ENCODE measurements at places on chromosomes 13 and 19. TPM values are rescaled to one million over a fixed set of nuclear protein-coding genes. Genes with fewer than 3 reads are reported as not detected.

- H3K4me1 ChIP-seq: no peaks in the 10 kb centered on the region
- no peak overlapping the region for H3K4me3 ChIP-seq
- no peak overlapping the region for H3K27ac ChIP-seq
Observed at GRCh38 chr13:94459116-94459515, 20.4 kb downstream of the DCT start.

- DNase-seq: no peak
- peak overlapping the region; percentile 27 for H3K27ac ChIP-seq
- peaks cover 26% of the 10 kb centered on the region for H3K4me1 ChIP-seq
Observed at GRCh38 chr13:99339230-99339721, 32.1 kb upstream of the GPR183 start.

DNA sequence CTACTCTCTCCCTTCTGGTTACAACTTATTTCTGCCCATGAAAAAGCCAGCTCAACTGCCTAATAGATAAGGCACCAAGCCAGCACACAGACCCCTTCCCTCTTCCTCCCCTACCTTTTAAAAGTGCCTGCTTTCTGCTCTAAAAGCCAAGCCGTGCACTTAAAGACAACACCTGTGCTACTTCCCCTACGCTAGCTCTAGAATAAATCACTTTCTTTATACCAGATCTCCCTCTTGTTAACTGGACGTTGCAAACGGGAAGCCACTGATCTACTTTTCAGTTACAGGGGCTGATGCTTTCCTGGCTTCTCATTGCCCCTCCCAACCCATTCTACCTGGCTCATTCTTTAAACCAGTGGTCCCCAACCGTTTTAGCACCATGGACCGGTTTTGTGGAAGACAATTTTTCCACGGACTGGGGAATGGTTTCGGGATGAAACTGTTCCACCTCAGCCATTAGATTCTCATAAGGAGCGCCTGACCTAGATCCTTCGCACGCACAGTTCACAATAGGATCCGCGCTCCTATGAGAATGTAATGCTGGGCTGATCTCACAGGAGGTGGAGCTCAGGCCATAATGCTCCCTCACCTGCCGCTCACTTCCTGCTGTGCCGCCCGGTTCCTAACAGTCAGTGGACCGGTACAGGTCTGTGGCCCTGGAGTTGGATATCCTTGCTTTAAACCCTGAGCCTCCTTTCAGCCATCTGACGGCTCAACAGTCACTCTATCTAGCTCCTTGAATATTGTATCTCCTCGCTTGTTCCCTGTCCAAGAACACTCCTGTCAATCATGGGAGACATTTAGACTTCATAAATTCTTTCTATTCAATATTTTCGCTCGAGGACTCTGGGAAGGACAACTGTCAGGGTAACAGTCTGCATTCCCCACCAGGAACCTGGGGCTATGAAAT is 841 bp upstream of the ZNF223 start:
- no peaks in the 10 kb centered on the region for H3K4me1 ChIP-seq
- no peak for DNase-seq
- no peaks in the 10 kb centered on the region for H3K36me3 ChIP-seq
- no peak overlapping the region for H3K27ac ChIP-seq

DLL3 gene
- total RNA-seq: 3.4 TPM

FBL gene
- 811 TPM for total RNA-seq

All from K562 (cell line).